Stimulated activated CD4-positive, alpha-beta T cell treated with anti-CD3 and anti-CD28 coated beads, Interleukin-1b, Interleukin-23, amount 100 ng/mL, for 4 hours (primary cell): ENCODE measurements at places on chromosomes 11 and 22.

DNA sequence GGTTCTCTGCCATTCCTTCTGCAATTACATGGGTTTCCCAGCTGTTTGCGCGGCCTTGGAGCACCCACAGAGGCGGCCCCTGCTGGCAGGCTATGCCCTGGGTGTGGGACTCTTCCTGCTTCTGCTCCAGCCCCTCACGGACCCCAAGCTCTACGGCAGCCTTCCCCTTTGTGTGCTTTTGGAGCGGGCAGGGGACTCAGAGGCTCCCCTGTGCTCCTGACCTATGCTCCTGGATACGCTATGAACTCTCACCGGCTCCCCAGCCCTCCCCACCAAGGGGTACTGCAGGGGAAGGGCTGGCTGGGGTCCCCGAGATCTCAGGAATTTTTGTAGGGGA lies 2.6 kb downstream of the RCE1 start:
- DNase-seq: no peak

DNA sequence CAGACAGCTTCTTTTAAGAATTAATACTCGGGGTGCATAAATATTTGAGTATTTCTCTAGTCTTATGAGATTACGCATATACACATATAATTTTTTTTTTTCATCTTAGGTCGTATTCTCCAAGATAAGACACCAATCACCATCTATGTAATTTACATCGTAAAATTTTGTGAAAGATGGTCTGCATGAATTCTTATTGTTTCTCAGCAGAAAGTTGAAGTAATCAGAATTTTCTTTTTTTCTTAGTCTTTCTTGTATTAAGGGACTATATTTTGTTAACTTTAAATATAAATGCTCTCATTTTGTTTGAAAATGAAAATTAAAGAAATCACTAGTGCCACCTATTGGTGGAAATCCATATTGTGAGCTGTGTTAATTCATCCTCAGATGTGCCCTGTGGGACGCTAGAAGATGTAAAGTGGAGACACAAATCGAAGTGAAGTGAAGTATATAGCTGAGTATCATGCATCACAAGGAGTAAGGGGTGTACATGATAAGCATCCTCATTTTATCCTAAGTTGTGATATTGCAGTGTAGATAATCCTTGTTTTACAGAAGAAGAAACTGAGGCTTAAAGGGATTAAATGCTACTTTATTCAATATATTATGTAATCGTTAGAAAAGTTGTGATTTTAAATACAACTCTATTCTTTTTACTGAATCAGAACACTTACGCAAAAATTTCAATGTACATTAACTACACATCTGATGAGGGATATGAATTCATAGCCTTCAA lies 2084.3 kb downstream of the LRRC4C start:
- DNase-seq: no peak

DNA sequence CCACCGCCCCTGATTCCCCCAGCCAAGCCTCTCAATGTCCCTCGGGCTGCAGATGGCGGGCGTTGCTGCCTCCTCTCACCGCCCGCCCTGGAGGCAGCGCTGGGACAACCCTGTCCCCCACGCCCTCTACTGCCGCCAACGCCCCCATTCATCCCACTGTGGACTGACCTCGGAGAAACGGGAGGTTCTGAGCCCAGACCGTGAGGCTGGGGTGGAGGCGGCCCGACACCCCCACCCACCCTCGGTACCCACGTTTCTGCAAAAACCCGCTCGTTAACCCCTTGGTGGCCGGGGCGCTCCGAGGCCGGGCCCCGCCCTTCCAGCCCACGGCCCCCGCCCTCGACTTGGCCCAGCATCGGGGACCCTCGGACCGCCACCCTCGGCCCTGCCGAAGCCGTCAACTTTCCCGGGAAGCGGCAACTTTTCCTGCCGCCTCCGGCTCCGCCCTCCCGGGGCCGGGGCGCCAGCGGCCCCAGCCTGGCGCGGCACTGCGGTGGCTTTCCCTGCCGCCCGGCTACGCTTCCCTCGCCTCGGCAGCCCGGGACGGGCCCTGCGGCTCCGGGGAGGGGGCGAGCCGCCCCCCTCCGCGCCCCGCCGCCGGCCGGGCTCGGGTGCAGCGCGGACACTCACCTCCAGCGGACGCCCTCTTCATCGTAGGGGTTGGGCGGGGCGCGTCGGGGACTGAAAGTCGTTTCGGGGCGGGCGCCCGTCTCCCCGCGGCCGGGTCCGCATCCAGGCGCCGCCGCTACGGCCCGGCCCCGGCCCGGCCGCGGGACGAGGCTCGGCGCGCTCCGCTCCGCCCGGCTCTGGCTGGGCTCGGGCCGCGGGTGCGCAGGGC lies 458 bp downstream of the RTN4R start:
- no peak for DNase-seq

DNA sequence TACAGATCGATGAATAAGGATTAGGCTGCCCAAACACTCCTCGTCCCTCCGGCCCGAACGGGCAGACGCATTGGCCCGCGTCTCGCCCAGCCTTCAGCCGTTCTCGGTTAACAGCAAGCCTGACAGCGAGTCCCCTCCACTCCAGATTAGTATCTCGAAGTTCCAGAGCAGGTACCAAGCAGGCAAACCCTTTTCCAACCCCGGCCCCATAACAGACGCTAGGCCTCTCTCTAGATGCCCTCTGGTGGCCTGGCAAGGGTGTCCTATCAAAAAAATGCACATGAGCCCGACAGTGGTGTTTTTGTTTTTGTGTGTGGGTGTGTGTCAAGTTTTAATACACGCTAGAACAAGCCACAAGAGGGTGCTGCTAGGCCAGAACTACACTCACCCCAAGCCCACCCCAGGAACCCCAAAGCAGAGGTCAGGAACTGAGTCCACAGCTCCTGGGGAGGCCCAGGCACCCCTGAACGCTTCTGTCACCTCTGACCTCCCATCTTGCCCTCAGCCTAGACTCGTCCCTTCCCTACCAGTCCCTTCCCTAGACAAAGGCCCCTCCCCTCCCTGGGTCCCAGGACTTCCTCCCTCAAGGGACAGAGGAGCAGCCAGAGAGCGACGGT lies 658 bp upstream of the ARFGAP2 start:
- DNase-seq: no peak

GRCh38 chr11:42631220-42631843 lies 680.5 kb upstream of the API5 start:
- DNase-seq: no peak

DNA sequence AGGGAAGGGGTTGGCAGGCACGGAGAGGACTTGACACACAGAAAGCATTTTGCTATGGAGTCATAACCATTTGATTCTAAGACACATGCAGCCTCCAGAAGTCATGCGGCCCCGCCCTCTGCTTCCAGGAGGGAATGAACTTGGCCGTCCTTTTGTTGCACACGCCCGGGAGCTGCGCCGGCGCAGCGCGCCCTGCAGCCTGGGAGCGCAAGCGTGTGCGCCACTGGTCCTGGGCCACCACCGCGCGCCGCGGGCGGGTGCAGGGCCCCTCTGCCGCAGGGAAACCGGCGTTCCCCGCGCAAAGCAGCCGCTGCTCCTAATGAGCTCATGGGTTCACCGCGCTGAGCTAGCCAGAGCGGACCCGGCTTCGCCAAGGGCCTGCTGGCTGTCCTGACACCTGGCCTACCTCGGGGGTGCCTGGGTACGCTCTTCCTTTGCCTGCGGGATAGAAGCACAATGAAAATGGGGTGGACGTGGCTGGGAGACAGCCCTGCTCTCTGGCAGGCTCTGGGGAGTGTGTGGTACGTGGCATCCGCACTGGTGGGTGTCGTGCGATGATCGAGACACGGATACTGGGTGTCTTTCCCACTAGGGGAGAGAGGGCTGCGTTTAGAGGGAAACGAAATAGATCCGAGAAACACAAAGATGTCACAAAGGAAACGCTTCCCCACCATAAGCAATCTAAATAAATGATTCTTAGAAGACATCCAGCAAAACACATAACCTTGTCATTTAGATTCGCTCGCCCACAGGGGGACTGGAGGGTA lies 669 bp downstream of the MICAL3 start:
- no peak for DNase-seq

GRCh38 chr11:3138178-3139085 lies 26.7 kb downstream of the OSBPL5 start:
- DNase-seq: no peak

- DNase-seq: no peak
These were observed 2.5 kb upstream of the OR51G1 start for GRCh38 chr11:4926608-4927007.

GRCh38 chr11:8811571-8811970 lies 99.4 kb upstream of the AKIP1 start:
- no peak for DNase-seq

DNA sequence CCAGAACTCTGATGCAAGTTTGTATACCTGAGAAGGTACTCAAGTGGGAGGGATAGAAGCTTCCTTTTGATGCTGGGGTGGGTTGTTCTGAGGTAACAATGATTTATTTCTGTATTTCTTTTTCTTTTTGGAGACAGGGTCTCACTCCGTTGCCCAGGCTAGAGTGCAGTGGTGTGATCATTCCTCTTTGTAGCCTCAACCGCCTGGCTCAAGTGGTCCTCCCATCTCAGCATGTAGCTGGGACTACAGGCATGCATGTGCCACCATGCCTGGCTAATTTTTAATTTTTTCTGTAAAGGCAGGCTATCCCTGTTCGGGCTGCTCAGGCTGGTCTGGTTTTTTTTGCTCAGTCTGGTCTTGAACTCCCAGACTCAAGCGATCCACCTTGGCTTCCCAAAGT lies 7.9 kb downstream of the KDM2A start:
- no peak for DNase-seq

GRCh38 chr11:61010466-61011228 lies 39.2 kb downstream of the CD6 start:
- DNase-seq: no peak

DNA sequence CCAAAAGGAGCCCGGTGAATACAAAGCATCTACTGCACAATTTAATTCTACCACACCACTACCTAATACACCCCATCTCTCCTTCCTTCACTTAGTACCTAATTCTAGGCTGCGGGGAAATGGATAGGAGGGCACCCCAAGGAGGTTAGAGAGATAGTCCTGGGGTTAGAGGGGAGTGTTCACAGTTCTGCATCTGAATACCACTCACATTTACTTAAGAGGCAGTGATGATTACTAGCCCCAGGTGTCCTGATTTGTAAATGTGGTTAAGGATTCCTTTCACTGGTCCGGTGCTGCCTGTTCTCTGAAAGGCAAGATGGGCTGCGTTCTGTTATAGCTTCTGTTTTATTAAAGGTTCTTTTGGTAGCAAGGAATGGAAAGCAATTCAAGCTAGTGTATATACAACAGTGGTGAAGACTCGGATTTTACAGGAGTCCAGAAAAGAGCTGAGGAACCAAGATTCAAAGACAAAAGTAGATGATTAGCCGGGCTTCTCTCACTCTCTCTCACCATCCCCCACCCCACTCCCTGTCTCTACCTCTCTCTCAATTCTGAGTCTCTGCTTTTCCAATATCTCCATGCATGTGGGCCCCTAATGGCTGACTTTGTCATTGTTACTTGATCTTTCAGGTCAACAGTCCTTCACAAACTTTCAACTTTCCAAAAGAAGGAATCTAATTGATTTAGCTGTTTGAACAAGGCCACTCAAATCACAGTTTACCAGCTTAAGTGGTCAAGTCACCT lies 8.7 kb upstream of the KCNA4 start:
- DNase-seq: no peak

DNA sequence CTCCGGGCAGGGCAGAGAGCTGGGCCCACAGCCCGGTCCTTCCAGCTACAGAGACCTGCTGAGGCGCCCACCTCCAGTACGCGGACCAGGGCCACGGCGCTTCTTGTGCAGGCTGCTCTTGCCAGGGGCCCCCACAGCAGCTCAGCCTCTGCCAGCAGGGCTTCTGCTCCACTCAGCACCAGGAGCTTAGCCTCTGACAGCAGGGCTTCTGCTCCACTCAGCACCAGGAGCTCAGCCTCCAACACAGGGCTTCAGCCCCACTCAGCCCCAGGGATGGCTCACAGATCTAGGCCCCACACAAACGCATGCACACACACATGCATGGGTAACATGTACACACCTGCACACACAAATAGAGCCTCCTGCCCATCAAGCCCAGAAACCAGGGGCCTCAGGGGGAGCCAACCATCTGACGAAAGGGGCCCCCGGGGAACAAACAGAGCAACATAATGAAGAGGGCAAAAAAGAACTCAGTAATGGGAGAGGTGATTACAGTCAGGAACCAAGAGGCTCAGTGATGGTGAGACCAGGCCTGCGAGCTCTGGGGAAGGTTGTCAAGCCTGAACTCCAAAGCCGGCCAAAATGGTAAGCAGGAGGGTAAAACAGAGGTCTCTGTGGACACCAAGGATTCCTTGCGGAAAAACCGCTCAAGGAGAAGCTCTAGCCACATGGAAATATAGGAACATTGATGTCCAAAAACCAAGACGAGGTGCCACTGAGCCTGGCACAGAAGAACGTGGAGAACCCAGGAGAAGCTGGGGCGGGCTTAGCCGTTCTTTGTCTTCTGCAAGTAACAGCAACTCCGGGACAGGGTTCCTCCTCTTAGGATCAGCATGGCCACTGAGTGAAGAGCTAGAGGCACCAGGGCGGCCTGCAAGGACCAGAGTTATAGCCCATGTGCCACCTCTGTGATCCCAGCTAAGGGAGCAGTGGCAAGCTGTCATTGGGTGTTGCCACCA lies 46.5 kb downstream of the GNB1L start:
- no peak for DNase-seq

- DNase-seq: no peak
These were observed 9.0 kb downstream of the SYT12 start for GRCh38 chr11:67031791-67032561.

- DNase-seq: peak; percentile 93
These were observed at the start of gene FOSL1 for GRCh38 chr11:65900125-65900898. Gene FOSL1 (minus strand): TSS chr11:65900388. CDS start chr11:65900339, 49 bp downstream.

DNA sequence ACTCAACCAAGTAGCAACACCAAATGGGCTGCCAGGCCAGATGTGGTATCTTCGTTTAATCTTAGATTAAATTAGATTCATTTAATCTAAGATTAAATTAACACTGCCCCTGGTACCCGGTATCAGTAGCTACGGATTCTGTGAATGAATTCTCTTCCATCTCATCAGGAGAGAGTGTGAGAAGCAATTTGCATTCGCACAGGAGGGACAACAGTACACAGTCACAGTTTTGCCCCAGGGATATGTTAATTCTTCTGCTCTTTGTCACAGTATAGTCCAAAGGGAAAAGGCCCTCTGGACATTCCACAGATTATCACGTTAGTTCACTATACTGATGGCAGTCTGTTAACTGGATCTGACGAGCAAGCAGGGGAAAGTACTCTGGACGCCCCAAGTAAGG lies 22.9 kb downstream of the ASCL2 start:
- no peak for DNase-seq

- DNase-seq: no peak
These were observed 17.3 kb downstream of the PHLDA2 start for GRCh38 chr11:2911785-2912391.

DNA sequence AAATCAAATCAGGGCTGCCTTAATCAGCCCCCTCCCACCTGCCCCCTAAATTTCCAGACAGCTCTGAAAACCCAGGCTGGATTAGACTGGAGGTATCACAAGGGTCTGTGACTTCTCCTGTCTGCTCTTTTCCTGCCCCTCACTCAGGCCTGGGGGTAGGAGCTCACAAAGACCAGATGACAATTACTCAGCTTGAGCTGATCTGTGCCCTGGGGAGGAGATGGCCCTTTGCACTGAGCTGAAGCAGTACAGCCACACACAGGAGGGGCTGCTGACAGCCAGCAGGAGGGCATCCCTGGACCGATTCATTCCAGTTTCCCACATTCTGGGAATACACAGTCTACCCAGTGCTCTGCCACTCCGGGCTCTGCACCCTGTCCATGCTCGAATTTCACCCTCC lies 4.2 kb downstream of the ABCC8 start:
- DNase-seq: no peak

GRCh38 chr11:128324531-128325141 lies 262.7 kb downstream of the ETS1 start:
- DNase-seq: peak; percentile 45
